ENCODE measurements at places on chromosomes 6 and 20. TPM values are rescaled to one million over a fixed set of nuclear protein-coding genes. Genes with fewer than 3 reads are reported as not detected.

The DDX43 gene
- 1.00 TPM for total RNA-seq

The FAM83B gene
- total RNA-seq = 98.1 TPM

The TMEM170B gene
- 0.34 TPM for total RNA-seq

The CD93 gene
- under 0.01 TPM for total RNA-seq

Data from nasal cavity respiratory epithelium epithelial cell of viscerocranial mucosa (primary cell).